ENCODE measurements at places on chromosomes 12 and 14.

DNA sequence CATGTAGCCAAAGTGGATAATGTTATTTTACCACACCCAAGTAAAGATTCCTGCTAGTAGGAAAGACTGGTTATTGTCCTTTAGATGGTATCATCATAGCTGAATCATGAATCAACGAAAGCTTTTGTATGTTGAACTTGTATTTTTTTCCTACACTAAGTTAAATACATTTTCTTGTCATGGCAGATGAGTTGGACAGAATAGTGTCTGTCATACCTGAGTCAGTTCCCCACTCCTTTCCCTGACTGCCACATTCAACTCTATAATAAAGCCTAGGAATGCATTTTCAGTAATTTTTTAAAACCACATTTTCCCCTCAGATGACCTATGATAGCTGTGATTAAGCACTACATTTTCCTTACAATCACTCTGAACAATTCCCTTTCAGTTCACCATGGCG, 9.3 kb upstream of the PTHLH start:
- no peak for DNase-seq

- no peak for DNase-seq
Measured at GRCh38 chr12:55797068-55797467, 20.5 kb downstream of the SARNP start.

GRCh38 chr12:30785630-30786029, 30.9 kb upstream of the CAPRIN2 start:
- DNase-seq = no peak

GRCh38 chr12:54026640-54027441, 1.4 kb upstream of the HOXC6 start:
- no peak for DNase-seq

Measured in activated CD8-positive, alpha-beta memory T cell treated with anti-CD3 and anti-CD28 coated beads, Interleukin-2, amount 10 ng/mL, durations not matched to agents 7 days and 5 days (primary cell).